ENCODE measurements at places on chromosomes 6 and 20.

DNA sequence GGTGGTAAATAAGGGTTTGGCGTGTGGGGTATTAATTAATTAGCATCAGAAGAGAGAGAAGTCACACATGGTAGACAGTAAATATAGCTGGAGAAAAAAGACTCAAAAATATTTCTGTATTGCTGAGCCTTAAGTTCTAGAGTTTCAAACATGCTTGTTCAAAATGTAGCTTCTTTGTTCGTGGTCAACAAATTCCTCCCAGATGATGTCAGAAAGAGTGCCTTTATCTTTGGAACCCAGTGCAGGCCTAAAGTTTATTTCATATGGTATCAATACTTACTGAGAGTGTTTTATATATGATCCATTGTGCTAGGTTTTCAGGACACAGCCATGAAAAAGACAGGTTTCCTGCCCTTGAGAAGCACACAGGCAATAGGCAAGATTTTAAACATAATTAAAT lies 18.3 kb downstream of the MARCKS start:
- no peak for DNase-seq

- no peak for DNase-seq
Measured at GRCh38 chr20:61299618-61300017, 47.6 kb downstream of the CDH4 start.

DNA sequence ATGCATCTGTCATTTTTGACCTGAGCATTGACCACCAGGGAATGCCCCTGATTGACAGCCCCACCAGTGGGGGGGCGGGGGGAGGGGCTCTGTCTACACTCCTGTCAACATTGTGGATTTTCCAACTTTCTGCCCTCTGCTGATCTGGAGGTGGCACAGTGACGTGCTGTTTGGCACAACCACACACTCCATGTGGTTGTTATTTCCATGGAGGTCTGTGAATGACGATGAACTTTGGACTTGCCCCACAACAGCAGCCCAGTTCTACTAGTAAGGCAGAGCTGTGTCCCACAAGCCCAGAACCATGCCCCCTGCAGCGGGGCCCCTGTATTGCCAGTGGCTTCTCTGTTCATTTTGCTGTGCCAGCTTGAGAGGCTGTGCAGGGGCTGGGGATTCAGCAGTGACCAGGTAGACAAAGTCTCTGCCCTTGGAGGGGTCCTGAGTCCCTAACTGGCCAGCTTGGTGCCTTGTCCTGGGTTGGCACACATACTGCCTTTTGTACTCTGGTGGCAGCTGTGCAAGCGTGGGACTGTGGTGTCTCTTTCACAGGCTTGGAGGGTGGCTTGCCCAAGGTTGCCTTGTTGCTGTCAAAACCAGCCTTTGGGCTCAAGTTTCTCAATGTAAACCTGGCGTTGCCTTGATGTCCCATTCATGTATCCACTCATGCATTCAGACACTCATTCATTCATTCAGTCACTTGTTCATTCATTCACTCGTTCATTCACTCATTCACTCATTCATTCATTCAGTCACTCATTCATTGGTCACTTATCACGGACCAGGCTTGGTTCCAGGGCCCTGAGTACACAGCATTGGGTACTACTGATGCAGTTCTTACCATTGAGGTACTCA lies 108.5 kb downstream of the SYCP2 start:
- no peak for DNase-seq

DNA sequence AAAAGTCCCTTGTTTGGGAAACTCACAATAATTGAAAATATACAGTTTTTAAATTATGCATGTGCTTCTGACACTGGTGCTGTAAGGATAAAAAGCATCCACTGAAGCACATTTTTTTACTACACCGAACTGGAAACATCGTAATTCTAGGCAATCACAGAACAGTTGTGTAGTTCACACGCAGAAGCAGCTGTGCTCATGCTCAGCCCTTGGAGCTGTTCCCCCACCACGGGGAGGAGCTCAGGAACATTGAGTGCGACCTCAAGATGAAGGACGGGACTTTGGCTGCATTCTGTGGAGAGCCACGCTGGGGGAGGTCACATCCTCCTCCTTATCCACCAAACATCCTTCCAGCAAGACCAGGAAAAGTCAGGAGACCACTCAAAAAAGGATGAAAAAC lies 466.3 kb upstream of the CDH4 start:
- no peak for DNase-seq

DNA sequence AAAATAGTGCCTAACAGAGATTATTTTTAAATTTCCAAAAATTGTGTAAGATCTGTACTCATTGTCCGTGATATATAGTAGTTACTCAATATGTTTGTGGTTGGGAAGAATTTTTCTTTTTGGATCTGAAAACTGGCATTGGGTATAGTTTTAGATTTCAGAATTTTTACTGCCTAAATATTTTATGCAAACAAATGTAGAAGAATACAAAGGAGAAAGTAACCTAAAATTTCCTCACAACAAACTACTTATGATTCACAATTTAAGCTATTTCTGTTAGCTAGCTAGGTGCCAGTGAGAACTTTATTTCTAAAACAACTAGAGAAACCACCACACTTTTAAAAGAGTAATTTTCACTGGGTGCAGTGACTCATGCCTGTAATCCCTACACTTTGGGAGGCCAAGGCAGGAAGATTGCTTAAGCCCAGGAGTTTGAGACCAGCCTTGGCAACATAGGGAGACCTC lies 38.8 kb downstream of the SESN1 start:
- no peak for DNase-seq
